Mesenteric fat pad (tissue), 1 donor: ENCODE measurements at places on chromosomes 7 and 10.
A peak's percentile ranks its signal among the peaks of the same experiment; 100 is the strongest.

DNA sequence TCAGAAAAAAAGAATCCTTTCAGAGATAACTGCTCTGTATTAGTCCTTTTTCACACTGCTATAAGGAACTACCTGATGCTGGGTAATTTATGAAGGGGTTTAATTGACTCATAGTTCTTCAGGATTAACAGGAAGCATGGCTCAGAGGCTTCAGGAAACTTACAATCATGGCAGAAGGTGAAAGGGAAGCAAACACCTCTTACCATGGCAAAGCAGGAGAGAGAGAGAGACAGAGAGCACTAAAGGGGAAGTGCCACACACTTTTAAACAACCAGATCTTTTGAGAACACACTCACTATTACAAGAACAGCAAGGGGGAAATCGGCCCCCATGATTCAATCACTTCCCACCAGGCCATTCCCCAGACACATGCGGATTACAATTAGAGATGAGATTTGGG is 114.2 kb downstream of the TES start:
- DNase-seq: no peak

DNA sequence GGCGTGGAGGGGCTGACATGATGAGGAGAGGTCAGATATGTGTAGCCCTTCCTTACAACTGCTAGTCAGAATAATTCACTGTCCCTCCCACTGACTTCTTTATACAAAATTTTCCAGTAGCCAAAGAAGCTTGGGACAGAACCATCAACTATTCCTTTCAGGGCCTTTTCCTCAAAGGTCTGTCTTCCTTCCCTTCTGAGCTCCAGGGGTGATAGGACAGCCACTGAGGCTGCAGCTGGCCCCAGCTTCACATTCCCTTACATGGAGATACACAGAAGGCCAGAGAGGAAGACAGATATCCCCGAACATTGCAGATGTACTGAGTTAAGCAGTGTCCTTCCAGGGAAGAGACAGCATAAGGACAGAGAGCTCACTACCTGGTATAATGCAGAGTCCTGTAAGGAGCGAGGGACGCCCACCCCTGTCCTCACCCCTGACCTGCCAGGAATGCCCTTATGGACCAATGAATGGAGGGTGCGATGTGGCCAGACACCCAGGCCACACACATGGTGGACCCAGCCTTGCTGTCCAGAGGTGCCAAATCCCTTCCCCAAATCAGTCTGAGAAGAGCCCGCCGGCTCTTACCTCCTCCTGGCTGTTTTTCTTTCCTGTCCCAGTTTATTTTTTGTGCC is 754.7 kb downstream of the GRID1 start:
- DNase-seq: no peak

DNA sequence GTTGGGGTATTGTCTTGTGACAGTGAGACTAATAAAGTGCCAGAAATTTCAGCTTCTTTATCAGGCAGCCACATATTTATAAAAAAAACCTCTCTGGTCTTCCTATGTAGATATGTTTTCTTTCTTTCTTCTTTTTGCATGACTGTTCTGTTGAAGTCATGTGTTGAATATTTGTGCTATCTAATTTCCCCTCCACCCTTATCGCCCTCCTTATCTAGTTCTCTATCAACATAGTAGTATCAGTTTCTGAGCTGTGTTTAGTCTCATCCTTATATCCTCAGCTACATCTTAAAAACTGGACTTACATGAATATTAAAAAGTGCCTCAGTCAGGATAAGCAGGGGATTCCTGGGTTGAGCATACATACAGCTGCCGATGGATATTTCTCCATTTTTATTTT is 53.9 kb downstream of the SEMA3D start:
- DNase-seq: no peak

DNA sequence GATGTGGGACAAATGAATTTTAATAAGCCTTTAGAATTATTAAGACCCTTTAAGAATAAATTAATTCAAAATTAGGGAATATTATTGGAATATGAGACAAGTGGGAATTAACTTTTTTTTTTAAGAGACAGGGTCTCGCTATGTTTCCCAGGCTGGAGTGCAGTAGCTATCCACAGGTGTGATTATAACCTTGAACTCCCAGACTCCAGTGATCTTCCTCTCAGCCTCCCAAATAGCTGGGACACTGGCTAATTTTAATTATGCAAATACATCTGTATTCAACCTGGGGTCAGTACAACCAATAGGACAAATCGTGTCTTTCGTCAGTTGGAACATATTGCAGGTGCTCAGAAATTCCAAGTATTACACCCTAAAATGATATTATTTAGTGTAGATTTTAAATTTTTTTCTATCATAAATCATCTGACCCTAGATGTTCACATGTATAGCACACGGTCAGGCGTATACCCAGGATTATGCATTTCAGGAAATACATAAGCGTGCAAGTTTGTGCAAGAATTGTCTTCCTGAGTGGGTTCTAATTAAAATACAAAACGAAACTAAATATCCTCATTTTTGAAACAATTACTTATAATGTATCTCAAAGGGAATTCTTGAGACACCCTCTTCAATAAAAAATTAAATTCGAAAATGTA is 1.2 kb downstream of the NT5C3A start:
- DNase-seq: no peak

DNA sequence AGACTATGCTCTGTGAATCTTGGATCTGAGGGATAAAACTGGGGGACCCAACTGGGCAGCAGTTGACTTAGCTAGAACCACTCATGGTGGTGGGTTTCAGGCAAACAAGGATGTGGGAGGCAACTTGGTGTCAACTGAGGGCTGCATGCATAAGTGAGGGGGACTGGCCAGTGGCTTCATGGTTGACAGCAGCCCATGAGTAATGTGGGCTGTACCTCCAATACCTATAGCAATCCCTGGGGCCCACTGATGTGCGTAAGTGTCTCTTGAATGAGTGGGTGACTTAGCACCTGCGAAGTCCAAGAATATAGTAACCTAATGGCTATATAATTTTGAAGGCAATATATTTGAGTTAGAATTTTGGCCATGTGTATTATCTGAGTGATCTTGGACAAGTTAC is 13.7 kb upstream of the MAP3K8 start:
- no peak for DNase-seq

- no peak for DNase-seq
These were observed 141.7 kb downstream of the DLG5 start for GRCh38 chr10:77784856-77785255.

- DNase-seq: no peak
These were observed 119.7 kb downstream of the ABLIM1 start for GRCh38 chr10:114538181-114538906.

GRCh38 chr7:139626817-139627216 is 103.3 kb downstream of the CLEC2L start:
- DNase-seq: no peak

GRCh38 chr10:86079088-86079487 is 287.5 kb downstream of the GRID1 start:
- DNase-seq: no peak

DNA sequence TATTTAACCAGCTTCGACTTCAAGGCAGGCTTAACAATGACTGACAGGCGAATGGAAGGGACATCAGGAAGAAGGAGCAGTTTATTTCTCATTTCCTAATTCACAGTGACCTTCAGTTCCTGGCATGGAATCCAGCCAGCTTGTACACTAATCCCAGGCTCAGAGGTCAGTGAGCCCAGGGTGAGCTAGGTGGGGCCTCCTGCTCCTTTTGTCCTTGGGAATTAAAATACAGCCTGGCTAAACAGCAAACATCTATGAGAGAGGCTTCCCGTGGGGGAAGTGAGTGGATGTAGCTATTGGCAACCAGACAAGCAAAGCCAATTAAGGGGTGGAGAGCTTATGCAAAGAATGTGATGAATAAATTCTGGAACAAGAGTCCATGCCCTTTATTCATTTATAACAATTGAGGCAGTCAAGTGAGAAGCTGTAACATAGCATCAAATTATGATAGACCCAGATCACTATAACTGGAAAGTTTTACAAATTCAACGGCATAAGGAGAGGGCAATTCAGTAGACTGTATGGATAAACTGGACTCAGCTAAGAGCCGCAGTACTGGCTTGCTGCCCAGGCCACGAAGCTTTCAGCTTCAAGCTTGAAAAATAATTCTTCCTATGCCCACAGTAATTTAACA is 57.1 kb downstream of the STK17A start:
- DNase-seq: no peak

GRCh38 chr7:101978683-101979082 is 161.3 kb downstream of the CUX1 start:
- DNase-seq: no peak

DNA sequence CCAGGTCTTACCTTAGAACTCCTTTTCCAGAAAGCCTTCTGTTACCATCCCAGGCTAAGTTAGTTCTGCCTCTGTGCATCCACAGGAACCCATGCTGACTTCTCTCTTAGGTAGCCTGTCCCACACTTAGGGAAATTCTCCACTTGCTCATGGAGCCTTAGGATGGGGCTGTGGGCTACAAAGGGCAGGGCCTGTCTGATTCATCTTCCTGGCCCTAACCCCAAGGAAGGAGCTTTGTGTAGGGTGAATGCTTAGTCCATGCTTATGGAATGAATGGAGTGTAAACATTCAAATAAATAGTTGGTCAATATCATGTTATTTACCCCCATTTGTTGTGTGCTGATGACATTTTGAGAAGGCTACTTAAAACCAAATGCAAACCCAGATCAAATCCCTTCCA is 54.7 kb downstream of the EMX2 start:
- no peak for DNase-seq

DNA sequence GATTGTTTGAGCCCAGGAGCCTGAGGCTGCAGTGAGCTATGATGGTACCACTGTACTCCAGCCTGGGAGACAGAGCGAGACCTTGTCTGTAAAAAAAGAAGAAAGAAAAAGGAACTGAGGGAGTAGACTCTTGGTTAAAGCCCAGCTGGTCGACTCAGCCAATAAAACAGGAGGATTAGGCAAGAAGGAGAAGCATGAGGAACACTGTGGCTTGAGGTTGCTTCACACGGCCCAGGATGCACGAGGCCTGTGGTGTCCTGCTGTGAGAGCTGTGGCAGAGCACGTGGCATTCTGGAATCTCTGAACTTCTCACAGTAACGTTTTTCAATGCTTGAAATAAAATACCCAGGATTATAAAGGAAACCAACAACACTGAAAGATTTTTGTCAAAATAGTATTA is 93.3 kb downstream of the CUL2 start:
- DNase-seq: no peak

- no peak for DNase-seq
These were observed 44.9 kb downstream of the ANXA8 start for GRCh38 chr10:47438857-47439474.

- no peak for DNase-seq
These were observed 180.3 kb upstream of the GRB10 start for GRCh38 chr7:50962962-50963374.

DNA sequence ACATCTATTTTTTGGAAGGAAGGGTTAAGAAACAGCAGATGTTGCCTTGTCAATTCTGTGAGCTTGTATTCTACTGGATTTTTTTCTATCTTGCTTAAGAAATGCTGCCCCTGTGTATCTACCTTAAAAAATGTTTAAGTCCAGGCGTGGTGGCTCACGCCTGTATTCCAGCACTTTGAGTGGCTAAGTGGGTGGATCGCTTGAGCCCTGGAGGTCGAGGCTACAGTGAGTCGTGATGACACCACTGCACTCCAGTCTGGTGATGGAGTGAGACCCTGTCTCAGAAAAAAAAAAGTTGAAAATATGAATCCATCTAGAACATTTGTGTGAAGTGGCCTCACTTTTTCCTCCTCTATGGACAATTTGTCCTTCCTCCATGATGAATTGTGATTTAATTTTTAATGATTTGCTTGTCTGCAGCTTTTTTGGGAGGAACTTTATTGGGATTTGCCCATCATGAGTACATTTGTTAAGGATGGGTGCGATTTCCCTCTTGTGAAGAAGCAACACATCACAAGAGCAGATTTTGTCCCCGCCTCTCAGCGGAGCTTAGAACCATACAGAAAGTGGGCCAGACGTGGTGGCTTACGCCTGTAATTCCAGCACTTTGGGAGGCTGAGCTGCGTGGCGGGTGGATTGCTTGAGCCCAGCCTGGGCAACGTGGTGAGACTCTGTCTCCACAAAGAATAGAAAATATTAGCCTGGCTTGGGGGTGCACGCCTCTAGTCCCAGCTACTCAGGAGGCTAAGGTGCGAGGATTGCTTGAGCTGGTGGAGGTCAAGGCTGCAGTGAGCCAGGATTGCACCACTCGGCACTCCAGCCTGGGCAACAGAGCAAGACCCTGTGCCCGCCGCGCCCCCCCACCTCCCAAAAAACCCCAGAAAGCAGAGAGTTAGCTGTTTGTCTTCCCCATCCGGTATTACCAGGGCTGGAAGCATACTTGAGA is 57.7 kb downstream of the DNAJB6 start:
- peak; percentile 65 for DNase-seq

DNA sequence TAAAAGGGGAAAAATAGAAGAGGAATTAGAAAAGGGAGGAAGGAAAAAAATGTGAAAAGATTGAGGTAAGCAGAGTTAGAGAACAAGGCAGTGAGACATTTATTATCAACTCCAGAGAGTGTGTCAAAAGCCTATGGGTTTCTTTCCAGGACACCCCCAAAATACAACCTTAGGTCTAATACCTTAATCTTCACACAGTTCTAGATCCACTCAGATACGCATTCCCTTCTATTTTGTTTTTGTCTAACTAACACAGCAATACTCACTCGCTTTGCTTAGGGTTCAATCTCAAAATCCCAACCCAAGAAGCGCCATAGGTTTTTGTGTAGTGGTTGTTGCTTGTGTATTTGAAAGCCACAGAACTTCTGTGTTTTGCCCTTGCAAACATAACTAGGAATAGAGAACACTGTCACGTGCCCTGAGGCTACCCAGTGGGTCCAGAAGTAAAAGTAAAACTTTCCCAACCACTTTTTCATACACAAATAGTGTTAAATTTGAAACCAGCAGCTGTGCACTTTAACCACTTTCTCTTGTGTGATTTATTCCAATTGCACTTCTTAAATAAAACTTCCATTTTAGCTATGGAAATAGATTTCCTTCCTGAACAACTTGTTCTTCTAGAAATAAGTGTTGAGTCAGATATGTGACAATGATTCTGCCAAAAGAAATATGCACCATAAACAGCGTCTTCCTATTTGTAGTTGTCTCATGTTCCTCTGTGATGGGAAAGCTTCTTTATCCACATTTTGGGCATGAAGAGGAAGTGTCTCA is 414.7 kb upstream of the GHITM start:
- no peak for DNase-seq

DNA sequence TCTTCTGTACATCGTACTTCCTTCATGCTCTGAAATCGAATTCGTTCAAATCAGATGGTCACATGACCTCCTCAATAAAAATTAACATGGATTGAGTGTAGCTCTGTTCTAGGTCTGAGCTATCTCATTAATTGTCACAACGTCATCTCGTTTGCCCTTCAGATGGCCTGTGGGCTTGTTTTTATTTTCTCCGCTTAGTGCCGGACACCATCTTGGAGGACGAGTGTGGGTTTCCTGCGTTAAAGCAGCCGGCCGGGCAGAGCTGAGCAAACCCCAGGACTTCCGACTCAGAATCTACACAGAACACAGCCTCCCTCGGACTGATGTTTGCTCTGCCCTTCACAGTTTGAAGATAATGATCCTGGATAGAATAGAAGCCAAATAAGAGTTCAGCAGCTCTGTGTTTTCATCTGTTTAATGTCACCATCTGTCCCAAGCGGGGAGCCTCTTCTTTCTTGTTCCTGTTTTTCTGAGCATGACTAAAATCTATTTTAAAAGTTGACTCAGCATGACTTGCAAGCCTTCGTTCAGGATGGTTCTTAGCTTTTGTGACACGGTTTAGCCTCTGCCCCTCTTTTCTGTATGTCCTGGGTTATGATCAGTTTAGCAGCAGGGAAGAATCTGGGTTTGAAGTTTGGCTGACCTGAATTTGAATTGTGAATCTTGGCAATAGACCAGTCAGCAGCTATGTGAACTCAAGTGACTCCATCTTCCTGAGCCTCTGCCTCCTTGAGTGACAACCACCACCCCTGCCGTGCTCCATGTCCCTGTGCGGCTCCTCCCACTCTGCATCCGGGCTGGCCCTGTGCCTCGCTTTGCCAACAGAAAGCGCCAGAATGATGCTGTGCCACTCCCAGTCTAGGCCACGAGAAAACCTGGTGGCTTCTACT is 30.6 kb upstream of the GALNTL5 start:
- DNase-seq: peak; percentile 88
